Immature natural killer cell (primary cell): ENCODE measurements at places on chromosomes 6 and 20. TPM values are rescaled to one million over a fixed set of nuclear protein-coding genes. Genes with fewer than 3 reads are reported as not detected.

GRCh38 chr6:17211101-17211500, 70.1 kb upstream of the RBM24 start:
- no peak for DNase-seq

GRCh38 chr20:32240205-32240604, 32.5 kb downstream of the POFUT1 start:
- no peak for DNase-seq

DNA sequence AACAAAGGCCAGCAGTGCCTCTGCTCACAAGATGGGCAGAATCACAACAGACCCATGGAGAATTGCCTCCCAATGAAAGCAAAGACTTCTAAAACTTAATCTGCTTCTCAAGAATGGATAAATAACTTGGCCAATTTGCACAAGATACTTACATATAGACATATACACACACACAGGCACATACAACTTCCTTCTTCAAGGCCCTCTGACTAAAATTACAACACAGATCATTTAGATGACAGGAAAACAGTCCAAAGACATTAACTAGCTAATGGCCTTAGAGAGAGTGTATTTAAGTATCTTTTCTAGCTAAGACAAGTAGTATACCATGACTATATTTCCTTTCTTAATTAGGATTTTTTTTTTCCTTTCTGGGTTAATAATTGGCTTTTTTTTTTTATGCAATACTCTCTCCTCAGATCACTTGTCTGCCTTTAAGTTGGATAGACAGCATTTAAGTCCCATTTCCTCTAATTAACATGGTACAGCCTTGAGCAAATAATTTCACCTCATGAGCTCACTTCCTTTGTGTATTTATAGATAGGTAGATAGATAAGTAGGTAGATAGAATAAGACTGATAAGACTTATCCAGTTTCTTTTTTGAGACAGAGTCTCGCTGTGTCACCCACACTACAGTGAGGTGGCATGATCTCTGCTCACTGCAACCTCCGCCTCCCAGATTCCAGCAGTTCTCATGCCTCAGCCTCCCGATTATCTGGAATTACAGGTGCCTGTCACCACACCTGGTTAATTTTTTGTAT, 70.0 kb downstream of the NRSN1 start:
- DNase-seq = no peak

- DNase-seq = no peak
These were observed 96.6 kb downstream of the SLC16A10 start for GRCh38 chr6:111183702-111184517.

GRCh38 chr6:147707524-147707923, 199.0 kb downstream of the SAMD5 start:
- no peak for DNase-seq

- no peak for DNase-seq
These were observed 636 bp downstream of the SUPT3H start for GRCh38 chr6:45377043-45377553.

- no peak for DNase-seq
These were observed 26.4 kb upstream of the PAQR8 start for GRCh38 chr6:52335576-52335975.

DNA sequence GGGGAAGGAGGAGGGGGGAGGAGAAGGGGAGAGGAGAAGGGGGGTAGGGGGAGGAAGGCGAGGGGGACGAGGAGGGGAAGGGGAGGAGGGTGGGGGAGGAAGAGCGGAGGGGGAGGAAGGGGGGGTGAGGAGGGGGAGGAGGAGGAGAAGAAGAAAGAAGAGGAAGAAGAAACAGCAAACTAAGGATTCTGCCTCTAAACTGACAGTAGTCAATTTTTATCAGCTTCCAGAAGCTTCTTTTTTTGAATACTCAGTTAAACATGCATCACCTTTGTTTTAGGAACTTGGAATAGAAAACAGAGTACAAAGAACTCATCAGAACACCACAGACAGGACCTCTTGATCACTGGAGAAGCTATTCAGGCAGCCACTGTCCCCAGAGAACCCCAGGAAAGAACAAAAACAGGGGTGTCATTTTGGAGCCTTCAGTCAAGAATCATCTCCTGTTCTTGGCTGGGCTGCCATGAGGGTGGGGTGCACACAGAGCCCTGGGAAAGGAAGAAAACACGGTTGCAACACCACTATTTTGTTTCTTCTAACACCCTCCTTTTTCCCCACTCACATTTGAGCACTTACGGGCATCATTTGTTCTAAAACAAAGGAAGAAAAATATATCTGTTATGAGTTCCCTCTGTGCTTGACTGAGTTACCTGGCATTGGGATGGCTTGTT, 67.4 kb downstream of the TMEM170B start:
- DNase-seq = no peak

- no peak for DNase-seq
These were observed 125.1 kb upstream of the LOC128125822 start for GRCh38 chr6:63447134-63447533.

GRCh38 chr6:134795691-134796090, 154.2 kb downstream of the ALDH8A1 start:
- DNase-seq = no peak

GRCh38 chr20:39468703-39469102, 506.6 kb downstream of the DHX35 start:
- DNase-seq = no peak

DNA sequence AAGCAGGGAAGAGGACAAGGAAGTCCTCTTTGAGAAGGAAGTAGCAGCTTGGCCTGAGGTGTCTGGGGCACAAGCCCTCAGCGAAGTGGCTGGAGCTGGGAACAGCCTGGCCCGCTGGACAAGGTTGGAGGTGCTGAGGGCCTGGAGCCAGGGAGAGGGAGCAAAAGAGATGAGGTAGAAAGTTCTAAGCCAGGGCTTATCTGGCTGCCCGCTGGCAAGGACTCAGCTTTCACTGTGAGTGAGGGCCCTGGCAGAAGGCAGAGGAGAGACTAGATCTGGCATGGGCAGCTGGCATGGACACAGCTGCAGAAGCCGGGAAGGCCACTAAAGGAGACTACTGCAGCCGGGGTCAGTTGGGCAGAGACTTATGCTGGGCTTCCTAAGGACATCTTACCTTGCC, 21.8 kb upstream of the PCMTD2 start:
- DNase-seq = no peak

- DNase-seq = no peak
These were observed 24.6 kb downstream of the GMEB2 start for GRCh38 chr20:63602321-63602720.

- no peak for DNase-seq
These were observed 30.0 kb downstream of the BEND6 start for GRCh38 chr6:56984884-56985283.

DNA sequence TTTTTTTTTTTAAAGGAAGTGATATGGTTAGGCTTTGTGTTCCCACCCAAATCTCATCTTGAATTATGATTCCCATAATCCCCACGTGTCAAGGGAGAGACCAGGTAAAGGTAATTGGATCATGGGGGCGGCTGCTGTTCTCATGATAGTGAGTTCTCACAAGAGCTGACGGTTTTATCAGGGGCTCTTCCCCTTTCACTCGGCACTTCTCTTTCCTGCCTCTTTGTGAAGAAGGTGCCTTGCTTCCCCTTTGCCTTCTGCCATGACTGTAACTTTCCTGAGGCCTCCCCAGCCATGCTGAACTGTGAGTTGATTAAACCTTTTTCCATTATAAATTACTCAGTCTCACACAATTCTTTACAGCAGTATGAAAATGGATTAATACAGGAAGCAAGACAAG, 64.3 kb downstream of the ZFP64 start:
- no peak for DNase-seq

DNA sequence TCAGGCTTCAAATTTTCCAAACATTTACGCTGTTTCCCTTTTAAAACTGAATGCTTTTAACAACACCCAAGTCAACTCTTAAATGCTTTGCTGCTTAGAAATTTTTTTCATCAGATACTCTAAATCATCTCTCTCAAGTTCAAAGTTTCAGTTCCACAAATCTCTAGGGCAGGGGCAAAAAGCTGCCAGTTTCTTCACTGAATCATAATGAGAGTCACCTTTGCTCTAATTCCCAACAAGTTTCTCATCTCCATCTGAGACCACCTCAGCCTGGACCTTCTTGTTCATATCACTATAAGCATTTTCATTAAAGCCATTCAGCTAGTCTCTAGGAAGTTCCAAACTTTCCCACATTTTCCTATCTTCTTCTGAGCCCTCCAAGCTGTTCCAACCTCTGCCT, 69.1 kb downstream of the RNF217 start:
- DNase-seq = no peak

GRCh38 chr20:664151-664550, 11.2 kb upstream of the SRXN1 start:
- DNase-seq = no peak

DNA sequence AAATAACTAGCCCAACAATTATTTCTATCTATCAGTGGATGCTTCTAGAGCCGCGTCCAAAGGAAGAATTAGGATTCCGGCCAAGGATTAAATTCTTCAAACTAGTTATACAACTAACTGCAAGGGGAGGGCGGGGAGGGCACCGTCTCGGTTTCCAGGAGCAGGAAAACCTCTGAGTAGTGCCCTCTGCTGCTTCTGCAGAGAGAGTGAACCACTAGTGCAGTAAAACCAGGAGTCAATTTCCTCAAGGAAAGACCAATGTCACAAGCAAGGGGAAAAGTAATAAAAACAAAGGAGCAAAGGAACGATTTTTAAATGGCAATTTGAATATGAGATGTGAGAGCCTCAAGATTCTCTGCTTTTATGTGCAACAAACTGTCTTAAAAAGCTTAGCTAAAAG, 16.5 kb upstream of the UBE2J1 start:
- no peak for DNase-seq

DNA sequence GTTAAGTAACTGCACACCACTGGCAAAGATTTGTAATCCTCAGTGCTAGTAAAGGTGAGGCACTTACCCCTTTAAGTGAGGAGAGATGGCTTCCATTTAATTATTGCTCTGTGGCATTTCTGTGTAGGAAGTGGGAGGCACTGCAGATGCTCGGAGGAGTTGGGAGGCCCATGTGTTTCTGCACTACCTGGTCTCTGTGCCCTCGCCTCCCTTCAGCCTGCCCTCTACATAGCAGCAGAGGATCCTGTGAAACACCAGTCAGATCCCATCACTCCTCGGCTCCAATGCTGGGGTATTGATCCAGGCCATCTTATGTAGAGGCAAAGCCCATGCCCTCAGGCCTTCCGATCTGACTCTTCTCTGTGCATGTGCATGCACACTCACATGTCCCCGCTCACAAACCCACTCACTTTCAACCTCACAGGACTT, 67.0 kb downstream of the SLX4IP start:
- peak; percentile 26 for DNase-seq

GRCh38 chr6:157182503-157183264, 140.6 kb downstream of the TMEM242 start:
- no peak for DNase-seq

GRCh38 chr20:51411870-51412269, 130.6 kb downstream of the NFATC2 start:
- DNase-seq = no peak

The ZSCAN23 gene
- 0.16 TPM for polyA plus RNA-seq

The BMP5 gene
- polyA plus RNA-seq = not detected

The CAGE1 gene
- not detected for polyA plus RNA-seq

The E2F3 gene
- 7.7 TPM for polyA plus RNA-seq

The PRR18 gene
- not detected for polyA plus RNA-seq

The CLVS2 gene
- not detected for polyA plus RNA-seq

The LKAAEAR1 gene
- polyA plus RNA-seq = not detected

The GCNT2 gene
- 0.64 TPM for polyA plus RNA-seq

The B3GAT2 gene
- polyA plus RNA-seq = 0.59 TPM

The SLA2 gene
- 24.1 TPM for polyA plus RNA-seq

The HLA-DQA2 gene
- polyA plus RNA-seq = 5.9 TPM

The ARHGAP40 gene
- polyA plus RNA-seq = not detected

The DDX27 gene
- polyA plus RNA-seq = 41.9 TPM

The ZNF165 gene
- not detected for polyA plus RNA-seq

The MCCD1 gene
- polyA plus RNA-seq = not detected

The SCRT2 gene
- not detected for polyA plus RNA-seq

The EYA2 gene
- polyA plus RNA-seq = not detected
